ENCODE measurements at places on chromosomes 3 and 15.
A peak's percentile ranks its signal among the peaks of the same experiment; 100 is the strongest.

DNA sequence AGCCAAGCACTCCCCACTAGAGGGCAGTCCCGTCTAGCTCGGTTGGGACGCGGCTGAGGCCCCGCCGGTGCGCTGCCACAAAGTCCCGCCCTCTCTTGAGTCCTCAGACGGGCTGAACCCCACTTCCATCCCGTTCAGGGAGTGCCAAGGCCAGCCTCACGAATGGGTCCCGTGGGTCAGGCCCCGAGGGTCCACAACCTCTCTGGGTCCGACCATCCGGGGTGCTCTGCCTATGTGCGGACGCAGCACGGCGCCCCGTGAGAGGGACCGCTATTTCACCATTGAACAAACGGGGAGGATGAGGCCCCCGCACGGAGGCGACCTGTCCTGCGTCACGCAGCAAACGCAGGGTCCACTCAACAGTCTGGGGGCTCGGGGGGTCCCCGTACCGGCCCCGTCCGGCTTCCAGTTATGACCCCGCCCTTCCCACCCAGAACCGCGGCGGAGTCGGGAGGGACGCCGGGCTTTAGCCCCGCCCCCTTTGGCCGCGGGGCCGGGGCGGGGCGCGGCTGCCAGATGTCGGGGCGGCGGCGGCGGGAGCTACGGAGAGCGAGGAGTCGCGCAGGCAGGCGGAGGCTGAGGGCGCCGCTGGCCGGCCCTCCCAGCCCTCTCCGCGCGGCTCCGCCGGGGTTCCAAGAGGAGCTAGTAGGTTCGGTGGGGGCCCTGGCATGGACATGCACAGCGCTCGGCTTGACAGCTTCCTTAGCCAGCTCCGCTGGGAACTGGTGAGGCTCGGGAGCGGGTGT lies at the start of gene INKA1:
Gene INKA1, plus strand, starts transcription at position 543 of the 746 bp plus-strand sequence. Its CDS starts 132 bp downstream, at position 675.
- peak; percentile 89 for DNase-seq

DNA sequence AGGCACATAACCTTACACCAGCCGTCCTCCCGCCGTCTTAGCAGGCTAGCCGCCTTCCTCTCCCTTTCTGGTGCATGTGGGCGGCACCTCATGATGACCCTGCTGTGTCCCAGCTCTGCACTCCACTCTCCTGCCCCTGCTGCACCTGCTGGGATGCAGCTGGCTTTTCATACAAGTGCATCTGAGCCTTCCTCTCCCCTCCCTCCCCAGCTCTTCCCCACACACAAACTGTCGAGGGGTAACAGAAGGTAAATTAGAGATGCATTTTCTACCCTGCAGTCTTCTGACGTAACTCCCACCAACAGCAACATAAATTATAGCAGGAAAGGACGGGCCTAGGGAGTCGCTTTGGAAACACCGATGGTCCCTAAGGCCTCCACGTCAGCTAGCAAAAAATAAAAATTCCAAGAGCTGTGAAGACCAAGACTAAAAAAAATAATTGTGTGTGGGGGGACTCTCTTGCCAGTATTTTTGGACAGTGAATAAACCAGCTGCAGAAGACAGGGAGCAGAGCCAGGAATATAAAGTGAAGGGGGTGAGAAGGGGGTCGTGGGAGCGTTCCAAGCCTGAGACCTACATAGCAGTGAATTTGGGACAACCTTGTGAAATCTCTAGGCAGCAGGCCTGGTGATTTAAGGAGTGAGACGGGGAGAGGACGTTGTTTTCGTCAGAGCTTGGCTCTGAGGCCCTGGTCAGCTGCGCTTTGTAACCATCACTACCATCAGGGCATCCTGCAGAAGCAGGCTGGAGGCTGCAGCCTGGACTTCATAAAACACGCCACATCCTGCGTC lies 216.2 kb downstream of the ADAMTS17 start:
- no peak for DNase-seq

GRCh38 chr3:106083854-106084253 lies 215.0 kb upstream of the CBLB start:
- no peak for DNase-seq

- no peak for DNase-seq
These were observed 19.7 kb downstream of the SSR3 start for GRCh38 chr3:156535162-156535627.

GRCh38 chr15:72491768-72492167 lies 17.6 kb downstream of the ARIH1 start:
- no peak for DNase-seq

DNA sequence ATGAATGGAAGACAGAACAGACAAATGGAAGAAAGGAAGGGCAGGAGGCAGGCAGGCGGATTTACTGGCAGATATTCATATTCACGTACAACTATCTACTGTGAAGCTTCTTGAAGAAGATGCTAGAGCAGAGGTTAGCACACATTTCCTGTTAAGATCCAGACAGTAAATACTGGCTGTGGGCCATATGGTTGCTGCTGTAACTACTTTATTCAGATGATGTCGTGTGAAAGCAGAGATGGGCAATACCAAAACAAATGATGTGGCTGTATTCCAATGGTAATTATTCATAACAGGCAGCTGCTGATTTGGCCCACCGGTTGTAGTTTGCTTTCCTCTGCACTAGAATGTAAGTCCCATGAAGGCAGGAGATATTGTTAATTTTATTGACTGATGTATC lies 115.7 kb upstream of the PRTG start:
- no peak for DNase-seq

DNA sequence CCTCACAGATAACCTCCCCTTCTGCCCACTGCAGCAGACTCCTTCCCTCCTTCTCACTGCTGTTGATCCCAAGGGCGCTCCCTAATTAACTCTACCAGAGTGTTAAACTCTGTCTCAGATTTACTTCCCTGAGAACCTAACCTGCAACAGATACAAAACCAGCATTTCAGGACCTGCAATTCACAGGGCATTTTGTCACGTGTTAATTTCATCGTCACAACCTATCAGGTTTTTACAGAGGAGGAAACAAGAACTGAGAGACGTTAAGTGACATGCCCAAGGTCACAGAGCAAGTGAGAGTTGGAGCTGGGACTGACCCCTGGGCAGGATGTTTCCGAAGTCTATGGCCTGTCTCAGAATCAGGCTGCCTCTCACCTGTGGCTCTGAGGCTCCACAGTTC lies 223.9 kb downstream of the UACA start:
- DNase-seq, result no peak

DNA sequence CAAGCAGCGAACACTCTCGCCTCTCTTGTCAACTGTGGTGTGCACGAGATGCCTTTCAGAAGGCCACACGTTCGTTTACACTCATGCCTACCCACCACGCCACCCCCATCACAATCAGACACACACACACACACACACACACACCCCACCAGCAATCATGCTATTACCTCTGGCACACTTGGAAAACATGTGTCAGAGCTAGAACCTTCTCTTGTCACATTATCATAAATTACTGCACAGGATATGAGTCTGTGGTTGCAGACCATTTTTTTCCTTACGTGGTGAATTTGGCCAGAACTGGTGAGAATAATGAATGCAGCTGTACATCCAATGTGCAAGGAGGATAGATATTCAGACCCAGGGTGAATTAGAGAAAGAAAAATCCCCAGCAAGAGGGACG lies 52.4 kb downstream of the TRIM69 start:
- DNase-seq, result peak; percentile 17

DNA sequence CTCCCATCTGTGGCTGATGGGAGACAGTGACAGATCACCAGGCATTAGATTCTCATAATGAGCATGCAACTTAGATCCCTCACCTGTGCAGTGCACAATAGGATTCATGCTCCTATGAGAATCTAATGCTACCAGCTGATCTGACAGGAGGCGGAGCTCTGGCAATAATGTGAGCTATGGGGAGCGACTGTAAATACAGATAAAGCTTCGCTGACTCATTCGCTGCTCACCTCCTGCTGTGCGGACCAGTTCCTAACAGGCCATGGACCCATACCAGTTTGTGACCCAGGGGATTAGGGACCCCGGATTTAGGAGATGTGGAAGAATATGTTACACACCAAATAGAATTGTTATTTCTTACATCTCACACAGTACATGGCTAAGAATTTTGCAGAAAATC lies 6.7 kb downstream of the ARGFX start:
- no peak for DNase-seq

- no peak for DNase-seq
These were observed 54.7 kb downstream of the LRRC28 start for GRCh38 chr15:99305761-99306505.

GRCh38 chr15:58369261-58369701 lies 62.5 kb upstream of the LIPC start:
- peak; percentile 58 for DNase-seq

GRCh38 chr3:168112894-168113293 lies 17.2 kb upstream of the GOLIM4 start:
- DNase-seq, result no peak

DNA sequence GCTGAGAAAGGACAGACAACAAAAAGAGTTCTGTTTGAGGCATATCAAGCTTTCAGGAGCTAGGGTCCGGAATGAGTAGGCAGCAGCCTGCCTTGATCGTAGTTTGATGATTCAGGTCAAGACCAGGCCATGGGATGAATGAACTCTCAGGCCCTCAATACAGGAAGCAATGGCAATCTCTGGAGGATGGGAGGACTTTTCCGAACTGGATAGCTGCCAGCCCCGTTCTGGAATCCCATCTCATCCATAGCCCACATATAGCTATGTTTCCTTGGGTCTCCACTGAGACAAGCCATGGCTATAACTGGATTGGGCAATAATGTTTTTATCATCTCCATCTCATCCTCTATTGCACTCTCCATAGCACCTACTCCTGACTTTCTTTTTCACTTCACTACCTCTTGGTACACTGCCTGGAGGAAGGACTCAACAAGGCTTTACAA lies 12.8 kb downstream of the AHSG start:
- no peak for DNase-seq

Data from CD4-positive, alpha-beta T cell treated with Interleukin-21 for 1 hour (primary cell).